GM03348 (cell line): ENCODE measurements at places on chromosomes 1 and 21.
A peak's percentile ranks its signal among the peaks of the same experiment; 100 is the strongest.

- no peak for DNase-seq
Measured at GRCh38 chr21:33698087-33698860, 56.0 kb downstream of the ITSN1 start.

DNA sequence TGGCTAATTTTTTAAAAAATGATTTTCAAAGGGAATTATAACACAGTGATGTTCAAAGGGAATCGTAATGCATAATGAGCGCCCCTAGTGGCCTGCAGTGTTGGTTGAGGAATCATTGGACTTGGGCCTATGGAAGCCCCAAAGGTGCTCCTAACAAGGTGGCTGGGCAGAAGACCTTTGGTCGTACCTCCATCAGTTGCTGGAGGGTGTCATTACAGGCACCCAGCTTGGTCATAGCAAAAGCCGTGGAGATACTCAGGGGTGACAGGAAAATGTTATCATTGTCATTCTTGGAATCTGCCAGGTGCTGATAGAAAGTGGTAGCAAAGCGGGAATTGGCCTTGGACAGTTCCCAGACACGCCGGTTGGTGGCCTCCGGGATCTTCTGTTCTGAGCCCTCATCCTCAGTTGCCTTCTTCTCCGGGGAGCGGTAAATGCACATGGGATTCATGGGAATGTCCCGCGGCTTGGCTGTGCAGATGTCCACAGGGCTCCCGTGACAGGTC lies 2.7 kb downstream of the SERPINC1 start:
- DNase-seq: peak; percentile 27

GRCh38 chr1:95730986-95731385 lies 497.0 kb downstream of the RWDD3 start:
- DNase-seq: no peak

GRCh38 chr1:28358716-28359115 lies 10.8 kb upstream of the PHACTR4 start:
- no peak for DNase-seq

DNA sequence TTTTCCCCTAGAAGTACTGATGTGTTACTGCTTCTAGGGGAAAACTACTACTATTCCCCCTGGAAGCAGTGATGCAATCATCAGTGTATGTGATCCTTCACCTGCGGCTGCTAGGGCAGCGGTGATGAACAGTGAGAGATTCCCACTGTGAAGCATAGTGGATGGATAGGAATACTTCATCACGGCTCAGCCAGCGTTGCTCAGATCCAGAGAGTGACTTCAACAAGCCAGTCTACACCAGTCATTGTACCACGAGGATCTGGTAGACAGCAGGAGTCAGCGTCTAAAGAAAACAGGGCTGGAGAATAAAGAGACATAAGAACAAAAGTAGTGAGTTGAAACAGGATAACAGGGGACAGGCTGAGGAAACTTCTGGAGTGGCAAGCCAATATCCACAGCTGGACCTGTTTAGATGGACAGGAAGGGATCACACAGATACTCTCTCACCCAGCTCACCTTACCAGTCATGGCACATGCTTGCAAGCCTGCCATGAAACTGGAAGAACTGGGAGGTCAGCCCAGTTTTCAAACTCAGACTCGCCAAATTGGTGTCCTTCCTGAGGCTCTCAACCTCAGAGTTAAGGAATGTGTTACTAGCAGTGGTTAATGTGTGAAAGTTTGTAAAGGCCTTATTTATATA lies 42.4 kb upstream of the LRRC52 start:
- DNase-seq: no peak

GRCh38 chr1:150613061-150613920 lies 16.1 kb downstream of the ENSA start:
- DNase-seq: peak; percentile 62

GRCh38 chr1:20987831-20988825 lies 188.6 kb downstream of the EIF4G3 start:
- DNase-seq: peak; percentile 14

- DNase-seq: no peak
Measured at GRCh38 chr1:147611586-147611985, 58.7 kb downstream of the ACP6 start.

- no peak for DNase-seq
Measured at GRCh38 chr21:45514311-45515021, 27.8 kb downstream of the SLC19A1 start.

DNA sequence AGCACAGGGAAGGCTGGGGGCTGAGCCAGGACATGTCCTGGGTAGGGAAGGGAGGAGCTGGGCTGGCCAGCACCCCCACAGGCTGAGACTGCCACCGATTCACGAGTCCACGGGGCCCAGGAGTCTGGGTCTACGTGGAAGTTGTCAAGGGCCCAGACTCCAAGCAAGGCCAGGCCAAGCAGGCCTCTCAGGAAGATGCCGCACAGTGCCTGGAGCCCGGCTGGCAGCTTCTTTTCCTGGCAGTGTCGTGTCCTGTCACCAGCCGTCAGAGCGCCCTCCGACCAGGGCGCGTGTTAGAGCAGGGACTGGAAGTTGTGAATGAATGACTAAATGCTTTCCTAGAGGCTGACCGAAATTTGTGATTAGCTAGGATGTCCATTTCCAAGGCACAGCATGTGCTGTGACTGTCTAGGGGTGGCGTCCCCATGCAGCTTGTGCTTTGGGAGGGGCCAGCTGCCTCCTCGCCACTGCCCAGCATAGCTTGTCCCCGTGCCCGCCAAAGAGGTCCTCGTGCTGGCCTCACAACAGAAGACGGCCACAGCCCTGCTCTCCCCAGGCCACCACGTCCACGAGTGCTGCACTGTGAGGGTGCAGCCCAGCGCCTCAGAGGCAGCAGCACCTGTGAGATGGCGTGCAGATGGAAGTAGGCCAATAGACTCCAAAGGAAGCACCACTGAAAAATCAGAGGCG lies 147.4 kb upstream of the COL6A1 start:
- no peak for DNase-seq

DNA sequence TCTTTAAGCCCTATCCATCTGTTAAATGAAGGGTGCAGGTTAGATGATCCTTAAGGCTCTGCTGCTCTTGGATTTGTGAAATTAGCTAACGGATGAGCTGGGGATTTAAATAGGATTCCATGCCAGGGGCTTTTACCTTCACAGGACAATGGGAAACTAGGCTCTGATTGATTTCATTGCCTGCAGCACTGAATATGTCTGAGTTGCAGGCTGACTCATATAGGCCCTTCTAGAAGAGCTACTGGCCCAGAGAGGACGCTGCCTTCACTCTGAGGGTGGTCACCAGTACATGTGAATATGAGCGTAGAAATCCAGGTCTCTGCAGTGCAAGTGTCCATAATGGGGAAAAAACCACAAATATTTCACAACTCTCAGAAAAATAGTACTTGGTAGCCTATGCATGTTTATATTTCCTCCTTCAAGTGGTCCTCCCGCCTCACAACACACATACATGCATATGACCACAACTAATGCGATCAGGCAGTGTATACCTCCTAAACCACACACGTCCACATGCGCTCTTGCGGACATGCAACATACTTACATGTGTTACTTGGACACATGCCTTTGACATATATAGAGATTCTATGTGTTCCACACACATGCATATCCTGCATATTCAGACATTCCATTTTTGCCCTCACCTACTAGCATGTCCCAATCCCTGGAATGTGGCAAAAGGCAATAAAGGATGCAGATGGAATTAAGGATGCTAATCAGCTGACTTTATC lies 233.8 kb upstream of the JUN start:
- DNase-seq: no peak

- DNase-seq: no peak
Measured at GRCh38 chr1:241292973-241293372, 64.0 kb downstream of the RGS7 start.

- no peak for DNase-seq
Measured at GRCh38 chr1:192844360-192844759, 35.5 kb downstream of the RGS2 start.

GRCh38 chr1:201447903-201448871 lies 20.8 kb downstream of the PHLDA3 start:
- peak; percentile 91 for DNase-seq

GRCh38 chr21:35376406-35377135 lies 327.5 kb upstream of the RUNX1 start:
- no peak for DNase-seq

DNA sequence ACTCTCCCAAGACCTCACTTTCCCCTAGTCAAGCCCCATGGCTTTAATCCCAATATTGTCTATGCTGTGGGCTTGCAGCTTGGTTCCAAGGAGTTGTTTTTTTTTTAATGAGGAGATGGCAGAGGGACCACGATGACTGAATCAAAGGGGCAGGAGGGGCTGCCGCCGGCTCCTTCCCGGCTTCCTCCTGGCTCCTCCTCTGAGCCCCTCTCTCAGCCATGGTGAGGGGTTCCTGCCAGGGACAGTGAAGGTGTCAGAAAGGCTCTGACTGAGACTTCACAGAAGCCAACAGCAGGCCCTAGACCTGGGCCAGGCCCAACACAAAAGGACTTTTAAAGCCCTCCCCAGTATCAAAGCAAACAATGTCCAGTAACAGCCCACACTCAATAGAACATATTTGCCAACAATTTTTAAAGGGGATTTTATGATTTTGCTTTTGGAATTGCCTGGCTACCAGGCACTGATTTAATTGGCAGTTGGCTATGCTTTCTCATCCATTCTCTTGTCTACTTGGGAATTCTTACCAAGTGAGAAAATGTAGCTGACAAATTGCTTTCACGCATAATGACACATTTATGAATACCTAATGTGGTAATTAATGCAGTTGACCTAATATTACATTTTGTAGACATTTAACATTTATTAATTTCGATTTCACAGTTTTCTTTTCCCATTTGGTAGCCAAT lies 54.2 kb downstream of the FBXO2 start:
- no peak for DNase-seq

GRCh38 chr1:112881742-112882127 lies 74.3 kb downstream of the SLC16A1 start:
- DNase-seq: peak; percentile 71

GRCh38 chr1:59404796-59405195 lies 107.9 kb downstream of the FGGY start:
- DNase-seq: no peak

- DNase-seq: no peak
Measured at GRCh38 chr1:207172885-207173284, 68.9 kb downstream of the C4BPA start.

DNA sequence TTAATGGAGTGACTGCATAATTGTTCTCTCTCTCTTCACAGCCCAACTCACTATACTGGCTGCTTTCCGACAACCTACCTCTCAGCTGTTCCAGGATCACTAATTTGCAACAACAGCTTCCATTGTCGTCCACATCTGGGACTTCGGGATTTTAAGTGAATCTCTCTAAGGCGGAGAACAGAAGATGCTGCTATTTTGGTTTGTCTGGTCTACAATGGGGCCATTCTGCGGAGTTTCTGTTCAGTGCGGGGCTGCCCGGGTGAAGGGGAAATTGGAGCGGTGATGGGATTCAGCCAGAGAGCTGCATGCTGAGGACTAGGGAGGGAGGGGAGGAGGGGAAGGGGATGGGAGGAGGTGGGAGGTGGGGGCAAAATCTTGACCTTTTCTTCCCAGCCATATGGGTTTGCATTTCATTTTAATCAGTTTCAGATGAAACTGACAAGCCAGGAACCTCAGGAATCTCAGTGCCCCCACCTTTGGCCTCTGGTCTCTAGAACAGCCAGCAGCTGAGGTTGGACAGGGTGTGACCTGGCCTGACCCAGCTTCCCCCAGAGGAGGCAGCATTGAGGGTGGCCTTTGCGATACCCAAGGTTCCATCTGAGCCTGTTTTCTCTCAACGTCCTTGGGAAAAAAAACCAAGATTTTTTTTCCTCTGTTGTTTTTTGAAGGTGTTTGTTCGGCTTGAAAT lies 6.9 kb upstream of the SRP9 start:
- no peak for DNase-seq

GRCh38 chr1:16207318-16208269 lies 4.9 kb downstream of the ARHGEF19 start:
- DNase-seq: peak; percentile 17

- no peak for DNase-seq
Measured at GRCh38 chr1:2477791-2478499, 1.9 kb downstream of the PLCH2 start.

GRCh38 chr1:151713874-151714273 lies 2.7 kb downstream of the CELF3 start:
- DNase-seq: no peak

DNA sequence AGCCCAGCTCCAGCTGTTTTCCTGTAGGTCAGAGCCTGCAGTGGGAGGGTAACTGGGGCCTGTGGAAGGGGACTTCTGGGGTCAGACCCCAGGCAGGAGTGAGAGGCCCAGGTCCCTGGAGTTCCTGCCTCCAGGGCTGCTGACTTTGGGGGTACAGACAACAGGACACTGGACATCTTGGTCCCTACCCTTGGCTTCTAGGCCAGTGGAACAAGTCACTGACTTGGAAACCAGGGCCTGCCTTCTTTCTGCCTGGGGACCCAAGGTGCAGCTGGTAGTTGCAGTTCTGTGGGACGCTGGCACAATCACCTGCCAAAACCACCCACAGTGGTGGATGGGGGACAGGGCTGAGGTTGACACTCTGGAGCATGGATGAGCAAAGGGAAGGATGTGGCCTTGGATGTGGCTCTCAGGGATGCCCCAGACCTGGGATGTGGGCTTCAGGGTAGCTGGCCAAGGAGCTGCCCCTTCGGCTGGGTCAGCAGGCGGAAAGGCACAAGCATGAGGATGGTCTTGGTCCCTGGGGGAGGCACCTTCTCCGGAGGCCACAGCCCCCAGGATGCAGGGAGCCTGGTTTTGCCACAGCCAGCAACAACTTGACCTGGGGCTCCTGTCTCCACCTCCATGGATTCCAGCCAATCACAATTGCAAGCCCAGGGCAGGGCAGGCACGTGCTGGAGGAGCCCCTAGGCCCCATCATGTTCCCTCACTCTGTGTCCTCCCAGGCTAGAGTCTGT lies 5.8 kb downstream of the JMJD4 start:
- DNase-seq: no peak

GRCh38 chr1:116560704-116561490 lies 9.9 kb downstream of the CD58 start:
- no peak for DNase-seq

GRCh38 chr1:151534662-151535278 lies 5.3 kb upstream of the TUFT1 start:
- peak; percentile 86 for DNase-seq

DNA sequence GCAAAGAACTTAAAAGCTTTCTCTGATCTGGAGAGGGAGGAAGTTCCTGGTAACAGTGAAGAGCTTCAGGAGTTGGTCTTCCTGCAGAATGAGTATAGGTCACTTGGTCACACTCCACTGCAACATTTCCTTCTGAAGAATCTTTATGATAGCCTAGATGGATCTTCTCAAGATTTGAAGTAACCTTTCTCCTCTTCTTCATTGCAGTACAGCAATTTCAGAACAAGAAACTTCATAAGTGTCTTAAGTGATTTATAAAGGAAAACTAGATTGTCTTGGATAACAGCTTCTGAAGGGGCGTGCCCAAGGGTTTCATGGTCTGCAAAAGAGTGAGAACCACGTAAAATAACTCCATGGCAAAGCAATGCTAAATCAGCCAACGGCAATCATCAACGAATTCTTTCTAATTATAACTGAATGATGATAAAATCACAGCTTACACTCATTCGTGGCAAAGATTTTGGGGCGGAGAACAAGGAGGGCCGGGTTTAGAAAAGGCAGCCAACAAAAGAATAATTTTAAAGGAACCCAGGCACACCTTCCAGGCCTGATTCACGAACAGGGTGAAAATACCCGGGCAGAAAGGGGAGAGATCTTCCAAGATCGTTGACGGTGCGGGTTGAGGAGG lies 53.9 kb upstream of the ASPM start:
- DNase-seq: peak; percentile 13

- DNase-seq: no peak
Measured at GRCh38 chr1:196319301-196319700, 288.9 kb downstream of the KCNT2 start.
